ENCODE measurements at places on chromosomes 2 and 18.

- DNase-seq: no peak
Observed at GRCh38 chr2:181073896-181074295, 93.5 kb downstream of the UBE2E3 start.

GRCh38 chr2:112794131-112794733, 9.9 kb upstream of the IL1A start:
- DNase-seq: peak; percentile 77

- DNase-seq: no peak
Observed at GRCh38 chr2:210233487-210233886, 8.2 kb upstream of the ACADL start.

DNA sequence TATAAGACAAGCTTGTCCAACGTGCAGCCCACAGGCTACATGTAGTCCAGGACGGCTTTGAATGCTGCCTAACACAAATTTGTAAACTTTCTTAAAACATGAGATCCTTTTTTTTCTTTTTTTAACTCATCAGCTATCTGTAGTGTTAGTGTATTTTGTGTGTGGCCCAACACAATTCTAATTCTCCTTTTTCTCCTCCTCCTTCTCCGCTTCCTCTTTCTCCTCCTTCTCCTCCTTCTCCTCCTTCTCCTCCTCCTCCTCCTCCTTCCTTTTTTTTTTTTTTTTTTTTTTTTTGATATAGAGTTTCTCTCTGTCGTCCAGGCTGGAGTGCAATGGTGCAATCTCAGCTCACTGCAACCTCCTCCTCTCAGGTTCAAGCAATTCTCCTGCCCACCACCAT, 39.3 kb upstream of the GTF2A1L start:
- no peak for DNase-seq

DNA sequence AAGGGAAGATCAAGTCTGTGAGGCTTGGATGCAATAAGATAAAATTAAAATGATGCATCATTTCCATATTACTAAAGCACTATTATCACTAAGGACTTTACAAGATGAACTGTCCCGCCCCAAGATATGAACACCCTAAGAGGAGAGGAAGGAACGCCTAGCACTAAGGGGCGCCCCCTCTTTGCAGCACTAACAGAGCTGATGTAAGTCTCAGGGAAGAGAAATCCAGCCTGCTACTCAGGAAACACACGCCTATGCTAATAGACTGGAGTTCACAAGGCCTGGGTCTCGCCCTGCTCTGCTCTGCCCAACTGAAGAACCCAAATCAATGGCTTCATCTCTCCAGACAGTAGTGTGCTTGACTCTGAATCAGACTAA, 6.1 kb downstream of the INO80C start:
- peak; percentile 76 for DNase-seq

GRCh38 chr2:127046579-127046978, 60.4 kb downstream of the BIN1 start:
- no peak for DNase-seq

DNA sequence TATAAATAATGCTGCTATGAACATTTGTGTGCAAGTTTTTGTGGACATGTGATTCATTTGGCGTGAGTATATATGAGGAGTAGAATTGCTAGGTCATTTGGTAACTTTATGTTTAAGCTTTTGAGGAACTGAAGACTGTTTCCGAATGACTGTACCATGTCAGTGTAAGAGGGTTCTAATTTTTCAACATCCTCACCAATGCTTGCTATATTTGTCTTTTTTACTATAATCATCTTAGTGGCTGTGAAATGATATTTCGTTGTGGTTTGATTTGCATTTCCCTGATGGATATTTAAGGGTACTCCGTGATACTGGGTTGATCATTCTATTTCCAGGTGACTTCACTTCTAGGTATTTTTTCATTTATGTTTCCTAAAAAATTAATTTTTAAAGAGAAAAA, 241.1 kb downstream of the BCL2 start:
- no peak for DNase-seq

DNA sequence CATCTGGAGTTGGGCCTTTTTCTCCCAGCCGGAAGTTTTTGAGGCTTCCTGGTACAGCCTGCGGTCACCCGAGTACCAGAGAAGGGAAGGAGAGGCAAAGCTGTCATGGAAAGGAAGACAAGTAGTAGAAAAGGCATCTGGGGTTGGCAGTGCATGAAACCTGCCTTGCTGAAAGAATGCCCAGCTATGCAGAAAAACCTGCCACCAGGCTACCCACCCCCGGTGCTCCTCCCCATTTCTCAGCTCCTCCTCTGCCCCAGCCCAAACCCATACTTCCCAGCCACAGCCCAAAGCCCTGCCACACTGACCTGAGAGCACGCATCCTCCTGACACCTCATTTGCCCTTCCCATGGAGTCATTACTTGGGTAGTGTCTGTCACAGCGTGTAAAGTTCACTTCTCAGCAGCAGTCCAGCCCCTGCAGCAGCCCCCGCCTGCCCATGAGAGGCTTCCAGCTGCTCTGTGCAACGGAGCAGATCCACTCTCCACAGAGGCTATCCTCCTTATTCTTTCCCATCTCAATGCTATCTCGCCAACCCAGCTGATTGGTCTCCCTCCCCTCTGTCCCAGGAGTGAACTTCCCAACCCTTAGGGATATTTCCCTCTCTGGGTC, 40.4 kb upstream of the MAL start:
- DNase-seq: no peak

GRCh38 chr2:190452433-190452832, 44.3 kb downstream of the MFSD6 start:
- DNase-seq: no peak

DNA sequence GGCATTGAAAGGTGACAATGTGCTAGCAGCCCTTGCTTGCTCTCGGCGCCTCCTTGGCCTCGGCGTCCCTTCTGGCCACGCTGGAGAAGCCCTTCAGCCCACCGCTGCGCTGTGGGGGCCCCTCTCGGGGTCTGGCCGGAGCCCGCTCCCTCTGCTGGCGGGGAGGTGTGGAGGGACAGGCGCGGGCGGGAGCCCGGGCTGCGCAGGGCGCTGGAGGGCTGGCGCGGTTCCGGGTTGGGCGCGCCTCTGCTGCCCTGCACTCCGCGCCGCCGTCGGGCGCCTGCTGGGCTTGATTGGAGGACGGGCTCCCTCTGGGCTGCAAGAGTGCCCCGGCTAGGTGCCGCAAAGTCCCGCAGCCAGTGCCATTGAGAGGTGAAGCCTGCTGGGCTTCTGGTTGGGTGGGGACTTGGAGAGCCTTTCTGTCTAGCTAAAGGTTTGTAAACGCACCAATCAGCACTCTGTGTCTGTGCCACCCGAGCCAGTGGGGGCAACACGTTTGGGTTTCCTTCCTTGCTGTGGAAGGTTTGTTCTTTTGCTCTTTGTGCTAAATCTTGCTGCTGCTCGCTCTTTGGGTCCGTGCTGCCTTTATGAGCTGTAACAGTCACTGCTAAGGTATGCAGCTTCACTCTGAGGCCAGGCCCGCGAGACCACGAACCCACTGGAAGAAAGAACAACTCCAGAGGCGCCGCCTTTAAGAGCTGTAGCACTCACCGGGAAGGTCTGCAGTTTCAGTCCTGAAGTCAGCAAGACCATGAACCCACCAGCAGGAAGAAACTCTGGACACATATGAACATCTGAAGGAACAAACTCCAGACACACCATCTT, 14.8 kb upstream of the IMP4 start:
- DNase-seq: no peak

- DNase-seq: no peak
Observed at GRCh38 chr18:33951031-33951430, 273.7 kb downstream of the NOL4 start.

- peak; percentile 47 for DNase-seq
Observed at GRCh38 chr2:26577442-26578112, 63.6 kb downstream of the CIB4 start.

DNA sequence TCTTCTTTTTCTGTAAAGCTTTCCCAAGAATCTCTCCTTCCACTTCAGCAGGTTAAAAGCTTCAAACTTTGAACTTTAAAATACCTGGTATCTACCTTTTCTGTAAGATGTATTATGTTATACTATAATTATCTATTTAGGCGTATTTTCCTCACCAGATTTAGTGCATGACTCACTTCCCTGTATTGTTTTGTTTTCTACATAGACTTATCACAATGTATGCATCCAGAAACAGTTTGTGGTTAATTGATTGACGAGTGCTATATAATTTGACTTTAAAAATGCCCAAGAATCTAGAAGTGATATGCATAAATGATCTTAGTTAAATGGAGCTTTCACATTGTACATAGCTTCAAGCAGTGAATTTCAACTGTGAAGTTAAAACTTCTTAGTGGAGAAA, 473.9 kb upstream of the CDH2 start:
- DNase-seq: no peak

DNA sequence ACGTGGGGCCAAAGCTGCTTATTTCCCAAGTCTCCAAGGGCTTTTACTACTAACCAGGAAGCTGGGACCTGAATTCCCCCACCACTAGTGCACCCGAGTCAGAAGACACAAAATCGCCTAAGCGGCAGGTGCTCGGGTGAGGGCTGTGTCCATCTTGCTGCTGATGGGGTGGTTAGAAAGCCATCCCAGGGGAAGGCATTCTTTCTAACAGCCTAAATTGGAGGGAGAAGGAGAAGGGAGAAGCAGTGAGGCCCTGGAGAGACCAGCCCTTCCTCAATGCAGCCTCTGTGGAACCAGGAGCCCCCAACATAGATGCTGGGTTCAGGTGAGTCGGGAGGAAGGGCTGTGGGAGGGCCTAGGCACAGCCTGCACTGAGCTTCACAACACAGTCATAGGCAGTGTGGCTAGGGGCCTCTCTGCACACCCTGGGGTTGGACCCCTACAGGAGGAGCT, 1.9 kb upstream of the PROM2 start:
- DNase-seq: no peak

GRCh38 chr2:179165356-179166000, 99.2 kb downstream of the SESTD1 start:
- no peak for DNase-seq

- DNase-seq: no peak
Observed at GRCh38 chr2:184532551-184532950, 65.8 kb upstream of the ZNF804A start.

- peak; percentile 26 for DNase-seq
Observed at GRCh38 chr2:160367887-160368286, 125.7 kb downstream of the RBMS1 start.

DNA sequence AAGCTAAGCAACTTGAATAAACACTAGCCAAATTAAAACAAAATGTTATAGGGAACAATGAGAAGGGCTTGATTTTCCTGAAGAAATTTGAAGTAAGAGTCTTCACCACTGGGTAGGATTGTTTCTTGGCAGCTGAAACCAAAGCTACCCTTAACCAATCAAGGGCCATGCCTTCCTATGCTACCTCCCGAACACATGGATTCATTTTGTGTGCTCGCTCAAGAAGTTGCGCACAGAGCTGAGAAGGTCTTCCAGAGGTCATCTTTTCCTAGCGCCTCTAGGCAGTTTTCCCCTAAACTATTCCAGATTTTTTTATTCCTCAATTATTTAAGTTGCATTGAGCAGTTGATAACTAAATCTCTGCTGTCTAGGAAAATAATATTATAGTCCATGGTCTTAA, 264.6 kb downstream of the RBM43 start:
- DNase-seq: no peak

GRCh38 chr2:113910967-113911678, 21.2 kb downstream of the ACTR3 start:
- no peak for DNase-seq

GRCh38 chr2:121153516-121153915, 131.5 kb downstream of the TFCP2L1 start:
- no peak for DNase-seq

DNA sequence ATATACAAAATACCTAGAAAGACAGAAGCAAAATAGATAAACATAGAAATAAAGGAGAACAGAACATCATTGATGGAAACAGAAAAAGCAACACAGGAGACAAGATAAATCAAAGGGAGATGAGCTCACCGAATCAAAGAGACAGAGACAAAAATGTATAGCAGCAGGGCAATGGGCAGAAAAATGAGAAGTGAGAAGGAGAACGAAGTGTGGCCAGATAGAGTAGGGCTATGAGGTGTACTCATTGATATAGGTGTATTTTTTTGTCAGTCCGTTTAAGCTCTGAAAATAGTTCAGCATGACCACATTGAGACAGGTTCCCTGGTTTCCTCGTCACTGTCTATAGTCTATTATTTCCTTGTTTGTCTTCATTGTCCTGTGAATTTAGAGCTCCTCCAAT, 55.1 kb downstream of the SP100 start:
- no peak for DNase-seq

- peak; percentile 38 for DNase-seq
Observed at GRCh38 chr2:64754570-64754969, 100.9 kb upstream of the SERTAD2 start.

GRCh38 chr2:215436705-215437565, 1.1 kb upstream of the FN1 start:
- DNase-seq: no peak

DNA sequence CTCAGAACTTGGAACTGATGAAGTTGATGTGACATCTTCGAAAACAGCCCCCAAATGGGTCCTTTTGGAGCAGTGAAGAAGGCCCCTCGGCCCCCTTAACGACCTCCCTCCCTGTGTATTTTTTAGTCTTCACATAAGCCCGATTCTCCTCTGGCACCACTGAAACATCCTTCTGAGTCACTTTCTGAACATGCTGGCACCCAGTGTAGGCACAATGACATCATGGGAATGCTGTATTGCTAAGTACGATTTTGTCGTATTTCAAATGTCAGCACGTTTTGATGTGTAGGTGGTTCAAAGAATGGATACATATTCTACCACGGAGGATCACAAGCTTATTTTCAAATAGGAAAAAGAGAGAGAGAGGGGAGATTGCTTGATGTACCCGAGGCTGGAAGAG, 111.7 kb upstream of the RIOK3 start:
- no peak for DNase-seq

DNA sequence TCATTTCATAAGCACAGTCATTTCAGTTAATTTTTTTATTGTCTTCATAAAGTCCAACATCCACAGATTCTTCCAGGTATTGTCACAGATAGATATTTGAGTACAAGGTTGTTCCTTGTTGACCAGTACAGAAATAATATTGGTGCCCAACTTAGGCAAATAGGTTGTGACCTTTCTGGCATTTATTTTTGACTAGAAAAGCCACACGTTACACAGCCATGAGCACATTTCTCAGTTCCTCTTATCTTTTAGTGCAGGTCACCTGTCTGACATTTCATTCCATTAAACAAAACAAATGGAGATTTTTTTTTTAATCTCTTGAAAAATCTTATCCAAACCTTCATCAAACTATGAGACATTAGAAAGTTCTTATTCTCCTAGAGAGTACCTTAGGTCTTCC, 428.8 kb downstream of the ZNF521 start:
- DNase-seq: no peak

GRCh38 chr2:40535972-40536371, 84.1 kb upstream of the SLC8A1 start:
- no peak for DNase-seq

GRCh38 chr2:62938126-62938525, 112.5 kb upstream of the OTX1 start:
- DNase-seq: no peak

Measured in hematopoietic multipotent progenitor cell treated with erythropoietin and hydrocortisone succinate and interleukin-3 and kit ligand, for 8 days (in vitro differentiated cells).